ENCODE measurements at places on chromosomes 3 and 15.

DNA sequence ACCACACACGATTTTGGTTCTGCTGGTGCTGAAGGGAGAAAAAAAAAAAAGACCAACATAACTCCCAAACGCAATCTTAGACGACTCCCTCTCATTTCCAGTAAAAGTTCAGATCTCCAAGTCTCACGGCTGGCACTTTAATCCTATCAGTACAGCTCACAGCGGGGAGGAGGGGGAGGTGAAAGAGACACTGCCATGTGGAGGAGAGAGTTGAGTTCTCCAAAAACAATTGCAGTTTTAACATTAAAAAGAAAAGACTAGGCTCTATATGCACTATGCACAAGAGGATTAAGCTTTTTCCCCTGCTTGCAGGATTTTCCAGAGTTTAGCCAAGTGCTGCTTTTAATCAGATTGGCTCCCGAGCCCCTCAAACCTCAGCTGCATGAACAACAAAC is 16.8 kb downstream of the BMF start:
- no peak for DNase-seq

- no peak for DNase-seq
Observed at GRCh38 chr3:10434144-10434937, 71.0 kb downstream of the ATP2B2 start.

DNA sequence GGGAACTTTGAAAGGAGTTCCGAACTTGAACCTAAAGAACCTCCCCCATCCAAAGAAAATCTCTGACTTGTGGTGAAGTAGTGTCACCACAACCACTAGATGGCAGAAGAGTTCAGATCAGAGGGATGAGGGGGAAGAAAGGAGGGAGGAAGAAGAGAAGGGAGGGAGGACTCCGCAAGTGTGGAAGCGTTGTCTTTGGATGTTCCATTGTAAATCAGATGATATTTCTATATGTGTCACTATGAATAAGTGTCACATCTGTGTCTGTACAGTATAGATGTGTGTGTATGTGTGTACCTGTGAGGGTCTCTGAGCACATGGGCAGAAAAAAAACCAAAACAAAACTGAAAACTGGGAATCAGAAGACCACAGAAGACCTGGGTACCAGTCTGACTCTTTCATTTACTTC is 16.9 kb downstream of the SLC24A1 start:
- peak; percentile 28 for DNase-seq

DNA sequence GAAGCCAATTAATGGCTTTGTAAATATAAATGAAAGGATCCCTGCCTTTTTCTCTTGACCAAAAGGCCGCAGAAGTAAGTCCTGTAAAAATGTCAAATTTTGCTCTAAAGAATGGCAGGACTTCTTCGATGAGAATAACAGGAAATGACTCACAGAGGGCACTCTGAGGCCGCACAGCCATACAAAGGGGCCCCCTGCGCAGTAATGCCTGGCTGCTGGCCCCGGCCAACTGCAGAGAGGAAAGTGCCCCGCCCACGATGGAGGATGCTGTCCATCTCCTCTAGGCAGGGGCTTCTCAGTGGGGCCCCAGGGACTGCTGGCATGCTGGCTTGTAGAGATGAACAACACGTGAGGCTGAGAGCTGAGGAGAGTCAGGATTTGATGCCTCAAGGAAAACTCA is 18.1 kb upstream of the SCN10A start:
- no peak for DNase-seq

GRCh38 chr3:120432150-120432860 is 18.5 kb downstream of the FSTL1 start:
- no peak for DNase-seq

DNA sequence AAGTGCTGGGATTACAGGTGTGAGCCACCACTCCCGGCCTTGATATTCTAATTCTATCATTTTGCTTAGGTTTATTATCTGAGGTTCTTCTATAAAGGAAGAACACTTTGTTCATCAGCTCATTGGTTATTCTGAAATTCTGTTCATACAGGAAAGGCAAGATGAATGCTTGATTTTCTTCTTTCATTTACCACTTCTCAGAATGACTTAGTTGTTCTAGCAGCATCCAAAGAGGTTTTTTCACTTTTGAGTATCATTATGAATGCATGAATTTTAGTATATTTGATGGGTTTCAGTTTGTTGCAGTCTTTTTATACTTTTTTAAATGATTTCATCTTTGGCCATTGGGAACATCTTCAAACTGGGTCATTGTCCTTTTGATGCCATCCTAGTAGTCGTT is 51.8 kb downstream of the RNF111 start:
- no peak for DNase-seq

- DNase-seq: no peak
Observed at GRCh38 chr15:95557226-95558046, 773.1 kb upstream of the NR2F2 start.

- DNase-seq: no peak
Observed at GRCh38 chr15:38351466-38351865, 98.8 kb downstream of the SPRED1 start.

DNA sequence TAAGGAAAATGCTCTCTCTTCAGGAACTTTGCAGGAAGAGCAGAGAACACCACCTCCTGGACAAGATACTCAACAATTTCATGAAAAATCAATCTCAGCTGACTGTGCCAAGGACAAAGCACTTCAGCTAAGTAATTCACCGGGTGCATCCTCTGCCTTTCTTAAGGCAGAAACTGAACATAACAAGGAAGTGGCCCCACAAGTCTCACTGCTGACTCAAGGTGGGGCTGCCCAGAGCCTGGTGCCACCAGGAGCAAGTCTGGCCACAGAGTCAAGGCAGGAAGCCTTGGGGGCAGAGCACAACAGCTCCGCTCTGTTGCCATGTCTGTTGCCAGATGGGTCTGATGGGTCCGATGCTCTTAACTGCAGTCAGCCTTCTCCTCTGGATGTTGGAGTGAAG is 200.5 kb downstream of the AKAP13 start:
- DNase-seq: no peak

Measured in NCI-H1436 treated with DMSO at 0.1 percent for 48 hours (cell line).